ENCODE measurements at places on chromosomes 16 and 17. TPM values are rescaled to one million over a fixed set of nuclear protein-coding genes. Genes with fewer than 3 reads are reported as not detected.

GRCh38 chr16:38941-39892 is 14.2 kb downstream of the POLR3K start:
- no peaks in the 10 kb centered on the region for H3K27me3 ChIP-seq
- H3K36me3 ChIP-seq: peaks cover 12% of the 10 kb centered on the region
- no peak overlapping the region for H3K4me3 ChIP-seq
- H3K27ac ChIP-seq: no peak overlapping the region

DNA sequence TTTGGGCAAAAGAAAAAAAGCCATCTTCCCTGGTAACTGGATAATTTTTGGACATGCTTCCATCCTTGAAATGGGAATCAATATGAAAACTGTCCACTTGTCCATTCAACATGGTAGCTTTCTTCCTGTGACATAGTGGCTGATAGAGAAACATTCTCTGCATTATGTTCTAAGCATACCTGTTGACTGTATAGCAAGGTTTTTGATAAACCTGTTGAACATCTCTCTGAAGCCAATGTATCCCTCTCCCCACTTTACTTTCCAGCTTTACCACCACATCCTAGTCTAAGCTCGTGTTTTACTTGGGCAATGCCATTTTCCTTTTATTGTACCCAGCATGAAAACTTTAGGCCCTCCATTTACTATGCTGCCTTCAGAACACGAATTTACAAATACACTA is 630.1 kb downstream of the TOX3 start:
- no peak for DNase-seq
- H3K4me1 ChIP-seq: no peaks in the 10 kb centered on the region
- H3K27me3 ChIP-seq: no peaks in the 10 kb centered on the region
- no peaks in the 10 kb centered on the region for H3K36me3 ChIP-seq
- H3K27ac ChIP-seq: no peak overlapping the region
- no peak overlapping the region for H3K4me3 ChIP-seq

- no peaks in the 10 kb centered on the region for H3K27me3 ChIP-seq
- H3K4me1 ChIP-seq: peaks cover 83% of the 10 kb centered on the region
- H3K4me3 ChIP-seq: no peak overlapping the region
- peaks cover 27% of the 10 kb centered on the region for H3K36me3 ChIP-seq
- DNase-seq: peak; percentile 96
Observed at GRCh38 chr16:85573696-85574641, 39.2 kb upstream of the GSE1 start.

- H3K4me1 ChIP-seq: no peaks in the 10 kb centered on the region
- H3K4me3 ChIP-seq: no peak overlapping the region
- peaks cover 4% of the 10 kb centered on the region for H3K36me3 ChIP-seq
- no peak overlapping the region for H3K27ac ChIP-seq
- H3K27me3 ChIP-seq: no peaks in the 10 kb centered on the region
Observed at GRCh38 chr17:69516911-69517310, 102.4 kb downstream of the MAP2K6 start.

LRRC75A gene
- 6.1 TPM for total RNA-seq

DNA sequence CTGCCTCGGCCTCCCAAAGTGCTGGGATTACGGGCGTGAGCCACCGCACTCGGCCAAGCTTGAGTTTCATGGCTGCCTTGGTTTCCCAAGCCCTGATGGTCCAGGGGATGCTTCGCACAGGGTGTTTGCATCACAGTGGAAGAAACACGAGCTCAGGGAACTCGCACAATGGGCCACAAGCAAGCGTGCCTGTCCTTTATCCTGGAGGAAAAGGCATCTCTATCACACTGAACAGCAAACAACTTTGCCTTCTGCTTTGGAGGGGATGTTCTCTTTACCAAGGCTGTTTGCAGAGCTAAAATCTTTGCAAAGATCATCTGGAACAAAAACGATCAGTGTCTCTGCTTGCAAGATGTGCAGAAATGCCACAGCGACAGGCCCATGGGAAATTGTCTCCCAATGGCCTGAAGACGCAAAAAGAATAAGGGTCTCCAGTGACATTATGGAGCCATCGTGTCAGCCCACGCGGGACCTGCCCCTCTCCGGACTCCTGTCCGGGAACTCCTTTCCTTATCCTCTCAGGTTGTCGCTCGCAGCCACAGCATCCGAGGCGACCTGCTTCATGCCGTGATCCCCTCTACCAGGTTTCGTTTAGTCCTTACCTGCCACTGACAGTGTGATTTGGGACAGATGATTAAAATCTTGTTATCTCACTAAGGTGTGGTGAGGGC is 44.1 kb upstream of the CBFA2T3 start:
- no peak for DNase-seq
- H3K4me3 ChIP-seq: no peak overlapping the region
- H3K36me3 ChIP-seq: no peaks in the 10 kb centered on the region
- H3K27me3 ChIP-seq: no peaks in the 10 kb centered on the region
- H3K27ac ChIP-seq: no peak overlapping the region

ALDH3A2 gene
- total RNA-seq: 116 TPM
